NCI-H187 (cell line): ENCODE measurements at places on chromosomes 16 and 17.

GRCh38 chr16:89700649-89701424 lies 668 bp downstream of the SPATA2L start:
- DNase-seq, result no peak

- no peak for DNase-seq
Observed at GRCh38 chr17:30352240-30352814, 18.5 kb upstream of the TMIGD1 start.

- no peak for DNase-seq
Observed at GRCh38 chr16:89395150-89396142, 94.9 kb downstream of the ANKRD11 start.

DNA sequence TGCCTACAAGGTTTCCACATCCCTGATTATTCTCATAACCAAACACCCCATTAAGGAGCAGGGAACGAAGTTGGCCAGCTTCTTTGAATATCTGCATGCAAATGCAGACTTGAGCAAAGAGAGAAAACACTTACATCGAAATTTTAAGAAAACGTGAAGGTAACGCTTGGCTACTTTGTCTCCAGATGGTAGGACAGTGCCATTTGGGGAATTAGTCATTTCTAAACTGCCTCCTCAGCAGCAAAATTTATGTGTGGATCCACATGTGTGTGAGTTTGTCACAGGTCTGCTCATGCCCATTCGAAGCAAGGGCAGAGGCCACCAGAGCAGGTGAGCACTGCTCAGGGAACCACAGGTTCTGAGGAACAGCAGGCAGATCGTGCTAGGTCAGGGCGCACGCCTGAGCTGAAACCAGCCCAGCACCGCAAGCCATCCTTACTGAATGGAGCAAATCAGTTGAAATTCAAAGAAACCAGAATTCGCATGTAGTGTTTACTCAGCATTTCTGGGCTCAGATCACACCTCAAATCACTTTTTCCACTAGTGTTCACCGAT lies 80.1 kb downstream of the SOCS1 start:
- DNase-seq, result no peak

- DNase-seq, result no peak
Observed at GRCh38 chr16:68776821-68777485, 39.9 kb downstream of the CDH1 start.

DNA sequence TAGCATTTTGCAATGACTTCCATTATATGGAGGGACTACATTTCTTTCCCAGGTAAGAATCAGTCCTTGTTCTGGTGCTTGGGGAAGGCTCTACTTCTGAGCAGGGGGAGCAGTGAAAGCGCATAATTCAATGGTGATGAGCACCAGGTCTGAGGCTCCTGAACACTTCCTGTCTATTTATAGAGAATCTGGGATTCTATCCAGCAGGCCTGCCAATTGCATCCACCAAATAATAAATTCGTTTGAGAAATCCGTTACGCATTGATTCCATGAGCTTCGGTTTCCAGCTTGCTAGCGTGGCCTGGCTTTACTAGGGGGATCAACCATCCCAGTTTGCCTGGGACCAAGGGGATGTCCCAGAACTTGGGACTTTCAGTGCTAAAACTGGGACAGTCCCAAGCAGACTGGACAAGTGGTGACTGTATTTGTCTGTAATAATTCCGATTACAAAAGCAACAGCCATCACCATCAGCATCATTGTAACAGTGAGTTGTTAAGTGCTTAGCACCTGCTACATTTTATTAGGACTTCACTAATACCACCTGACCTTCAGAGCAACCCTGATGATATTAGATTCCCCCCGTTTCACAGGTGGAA lies 349.9 kb downstream of the MAF start:
- DNase-seq, result no peak

DNA sequence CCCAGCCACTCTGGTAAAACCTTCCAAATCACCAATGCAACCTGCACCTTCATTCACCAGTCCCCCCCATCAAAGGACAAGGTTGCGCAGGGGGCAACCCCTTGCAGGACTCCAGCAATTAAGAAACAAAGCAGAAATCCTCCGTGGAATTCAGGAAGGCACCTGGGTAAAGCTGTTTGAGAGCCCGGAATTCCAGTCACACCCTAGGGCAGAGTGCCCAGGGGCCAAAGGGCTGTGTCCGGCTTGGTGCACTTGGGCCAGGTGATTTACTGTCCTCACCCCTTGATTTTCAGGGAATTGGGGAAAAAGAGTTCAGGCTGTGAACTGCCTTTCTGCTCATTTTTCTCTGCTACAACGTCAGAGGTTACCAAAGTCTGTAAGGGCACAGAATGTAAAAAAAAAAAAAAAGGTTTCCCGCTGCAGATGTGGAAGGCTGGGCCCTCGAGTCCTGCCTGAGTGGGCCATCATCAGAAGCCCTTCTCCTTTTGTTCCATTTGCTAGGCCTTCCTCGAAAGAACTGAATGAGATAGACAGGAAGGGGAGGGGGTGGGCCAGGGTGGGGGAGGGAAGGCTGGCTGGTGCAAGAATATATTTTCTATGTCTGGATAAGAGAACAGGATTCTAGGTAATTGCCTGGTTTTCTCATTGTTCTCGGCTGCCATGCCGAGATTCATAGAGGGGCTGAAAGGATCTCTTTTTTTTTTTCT lies 266.5 kb upstream of the PSMD7 start:
- DNase-seq, result no peak

- no peak for DNase-seq
Observed at GRCh38 chr17:9839433-9839832, 13.7 kb downstream of the GLP2R start.

- DNase-seq, result no peak
Observed at GRCh38 chr16:70674221-70675014, 11.4 kb downstream of the MTSS2 start.

GRCh38 chr17:40190197-40191021 lies 13.1 kb downstream of the RAPGEFL1 start:
- DNase-seq, result no peak

DNA sequence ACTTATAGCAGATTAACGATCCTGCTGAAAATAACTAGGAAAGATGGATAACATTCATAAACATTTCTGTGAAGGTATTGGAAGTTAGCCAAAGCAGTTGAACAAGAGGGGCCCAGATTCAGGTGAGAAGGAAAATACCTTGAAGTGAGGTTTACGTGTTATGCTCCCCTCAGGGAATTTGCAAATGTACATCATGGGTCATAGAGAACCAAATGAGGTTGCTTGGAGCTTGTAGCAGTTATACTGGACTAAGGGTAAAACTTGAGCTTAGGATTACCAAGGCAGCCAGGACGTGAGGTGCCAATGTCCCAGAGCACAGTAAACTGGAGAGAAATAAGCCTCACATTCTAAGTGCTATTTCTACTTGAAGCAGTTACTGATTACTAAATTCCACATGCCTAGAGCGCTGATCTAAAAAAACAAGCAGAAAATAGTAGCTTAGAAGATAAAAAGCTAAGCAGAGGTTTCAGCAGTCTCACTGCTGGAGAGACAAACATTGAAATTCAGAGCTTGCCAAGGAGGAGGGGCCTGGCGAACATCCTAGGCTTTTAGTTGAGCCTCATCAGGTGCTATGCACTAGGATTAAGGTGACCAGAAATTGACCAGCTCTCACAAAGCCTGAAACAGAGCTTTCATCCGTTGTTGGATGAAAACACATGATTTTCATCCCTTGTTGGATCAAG lies 136.7 kb upstream of the FAM20A start:
- DNase-seq, result no peak

DNA sequence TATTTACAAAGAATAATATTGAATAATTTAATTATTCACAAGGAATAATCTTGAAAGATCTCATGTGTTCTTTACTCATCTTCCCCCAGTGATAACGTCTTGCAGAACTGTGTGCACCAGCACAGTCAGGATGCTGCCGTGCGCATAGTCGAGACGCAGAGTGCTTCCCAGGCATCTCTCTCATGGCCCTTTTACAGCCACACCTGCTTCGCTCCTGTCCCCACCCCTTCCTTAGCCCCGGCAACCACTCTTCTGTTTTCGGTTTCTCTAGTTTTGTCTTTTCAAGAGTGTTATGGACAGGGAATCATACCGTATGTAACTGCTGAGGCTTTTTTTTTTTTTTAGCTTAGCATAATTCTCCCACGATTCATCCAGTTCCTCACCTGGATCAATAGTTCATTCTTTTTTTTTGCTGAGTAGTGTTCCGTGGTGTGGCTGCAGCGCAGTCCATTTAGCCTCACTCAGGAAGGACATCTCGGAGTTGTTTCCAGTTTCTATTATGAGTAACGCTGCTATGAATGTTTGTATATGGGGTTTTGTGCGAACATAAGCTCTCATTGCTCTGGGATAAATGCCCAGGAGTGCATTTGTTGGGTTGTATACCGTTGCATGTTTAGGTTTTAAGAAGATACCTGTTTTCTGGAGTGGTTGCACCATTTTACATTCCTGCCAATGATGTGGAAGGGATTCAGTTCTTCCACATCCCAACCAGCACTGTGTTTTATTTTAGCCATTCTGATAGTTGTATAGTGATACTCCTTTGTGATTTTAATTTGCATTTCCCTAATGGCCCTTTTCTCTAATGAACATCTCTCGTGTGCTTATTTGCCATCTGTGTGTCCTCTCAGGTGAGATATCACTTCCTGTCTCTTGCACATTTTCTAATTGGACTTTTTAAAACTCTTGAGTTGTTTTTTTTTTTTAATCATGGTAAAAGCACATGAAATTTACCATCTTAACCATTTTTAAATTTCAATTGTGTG lies 47.6 kb downstream of the SEC14L1 start:
- DNase-seq, result no peak

DNA sequence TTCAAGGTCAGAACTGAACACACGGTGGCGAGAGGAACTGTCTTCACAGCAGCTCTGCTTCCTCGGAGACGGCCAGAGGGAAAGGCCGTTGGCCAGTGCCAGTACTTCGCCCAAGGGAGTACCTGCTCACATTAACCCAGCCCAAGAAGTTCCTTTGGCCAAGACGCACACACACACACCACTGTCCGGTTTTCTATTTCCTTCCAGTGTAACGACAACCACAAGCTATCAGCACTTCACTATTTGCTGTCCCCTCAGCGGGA lies 744 bp upstream of the GGNBP2 start:
- no peak for DNase-seq

- DNase-seq, result no peak
Observed at GRCh38 chr16:48282636-48283263, 35.4 kb upstream of the ABCC11 start.

DNA sequence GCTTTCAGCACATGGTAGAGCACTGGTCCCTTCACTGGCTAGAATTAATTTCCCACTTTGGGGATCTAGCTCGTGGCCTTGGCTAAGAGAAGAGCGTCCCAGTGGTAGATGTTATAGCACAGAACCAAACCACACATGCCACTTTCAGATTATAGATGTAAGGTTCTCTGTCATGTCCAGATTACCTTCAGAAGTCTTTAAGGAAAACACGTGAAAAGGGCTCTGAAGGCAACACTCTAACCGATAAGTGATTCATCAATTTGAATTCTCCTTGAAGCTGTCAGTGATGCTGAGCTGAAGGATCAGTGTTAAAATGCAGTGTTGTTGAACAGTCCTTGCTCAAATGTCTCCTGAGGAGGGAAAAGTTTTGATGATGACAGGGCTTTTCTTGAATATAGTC lies 43.5 kb upstream of the VPS4A start:
- DNase-seq, result no peak

- no peak for DNase-seq
Observed at GRCh38 chr17:71022758-71023157, 853.4 kb downstream of the KCNJ2 start.

GRCh38 chr16:63216696-63217423 lies 1180.6 kb upstream of the CDH8 start:
- no peak for DNase-seq

DNA sequence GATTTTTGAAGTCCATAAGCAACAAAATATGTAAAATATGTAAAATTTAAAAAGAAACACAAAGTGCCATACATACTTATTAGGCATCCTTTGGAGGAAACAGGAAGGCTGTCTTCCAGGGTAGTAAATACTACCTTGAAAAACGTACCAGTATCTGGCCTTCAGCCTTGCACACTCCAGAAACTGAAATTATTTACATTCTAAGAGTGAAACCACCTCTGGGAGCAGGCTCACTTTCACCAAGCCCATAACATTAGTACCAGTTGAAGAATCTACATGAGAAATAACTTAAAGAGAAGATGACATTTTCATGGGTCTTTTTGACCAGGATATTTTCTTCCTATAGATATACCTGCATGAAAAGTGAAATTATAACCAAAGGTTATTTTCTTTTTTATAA lies 6.4 kb downstream of the KRTAP9-1 start:
- DNase-seq, result no peak

DNA sequence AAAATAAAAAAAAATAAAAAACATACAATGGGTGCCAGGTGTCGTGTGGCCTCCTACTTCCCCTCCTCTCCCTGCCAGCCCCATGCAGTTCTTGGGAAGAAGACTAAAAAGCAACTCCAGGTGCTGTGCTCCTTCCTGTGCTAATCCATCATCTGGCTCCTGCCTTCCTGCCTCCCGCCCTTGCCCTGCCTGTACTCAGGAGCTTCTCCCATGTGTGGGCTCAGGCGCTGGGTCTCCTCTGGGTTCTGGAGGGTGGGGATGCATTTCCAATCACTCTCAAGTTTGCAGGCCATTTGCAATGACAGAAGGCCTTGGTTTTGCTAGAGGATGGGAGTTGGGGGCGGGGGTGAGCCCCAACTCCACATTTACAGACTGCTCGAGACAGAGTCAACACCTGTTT lies 122.9 kb downstream of the SDK2 start:
- DNase-seq, result no peak

- DNase-seq, result no peak
Observed at GRCh38 chr17:65662196-65662595, 100.7 kb upstream of the AXIN2 start.

- no peak for DNase-seq
Observed at GRCh38 chr17:1546292-1546922, 16.2 kb downstream of the PITPNA start.

- no peak for DNase-seq
Observed at GRCh38 chr16:7601100-7601499, 268.5 kb downstream of the RBFOX1 start.

GRCh38 chr16:81551821-81552304 lies 107.3 kb downstream of the CMIP start:
- DNase-seq, result no peak

DNA sequence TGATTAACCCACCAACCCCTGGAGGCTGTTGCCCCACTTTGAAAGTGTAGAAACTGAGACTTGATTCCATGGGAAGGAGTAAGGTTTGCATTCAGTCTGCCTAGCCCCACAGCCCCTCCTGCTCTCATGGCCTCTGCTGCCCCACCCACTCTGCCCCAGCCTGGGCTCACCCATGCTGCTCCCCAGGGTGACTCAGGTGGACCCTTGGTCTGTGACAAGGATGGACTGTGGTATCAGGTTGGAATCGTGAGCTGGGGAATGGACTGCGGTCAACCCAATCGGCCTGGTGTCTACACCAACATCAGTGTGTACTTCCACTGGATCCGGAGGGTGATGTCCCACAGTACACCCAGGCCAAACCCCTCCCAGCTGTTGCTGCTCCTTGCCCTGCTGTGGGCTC lies 6.5 kb downstream of the PRSS41 start:
- DNase-seq, result no peak
